Heart left ventricle (tissue), 16 donors: ENCODE measurements at places on chromosomes 3 and 15.

GRCh38 chr15:62125773-62126172, 39.3 kb downstream of the C2CD4B start:
- DNase-seq, result no peak

GRCh38 chr3:9729419-9729818, 2.1 kb upstream of the BRPF1 start:
- DNase-seq, result no peak

DNA sequence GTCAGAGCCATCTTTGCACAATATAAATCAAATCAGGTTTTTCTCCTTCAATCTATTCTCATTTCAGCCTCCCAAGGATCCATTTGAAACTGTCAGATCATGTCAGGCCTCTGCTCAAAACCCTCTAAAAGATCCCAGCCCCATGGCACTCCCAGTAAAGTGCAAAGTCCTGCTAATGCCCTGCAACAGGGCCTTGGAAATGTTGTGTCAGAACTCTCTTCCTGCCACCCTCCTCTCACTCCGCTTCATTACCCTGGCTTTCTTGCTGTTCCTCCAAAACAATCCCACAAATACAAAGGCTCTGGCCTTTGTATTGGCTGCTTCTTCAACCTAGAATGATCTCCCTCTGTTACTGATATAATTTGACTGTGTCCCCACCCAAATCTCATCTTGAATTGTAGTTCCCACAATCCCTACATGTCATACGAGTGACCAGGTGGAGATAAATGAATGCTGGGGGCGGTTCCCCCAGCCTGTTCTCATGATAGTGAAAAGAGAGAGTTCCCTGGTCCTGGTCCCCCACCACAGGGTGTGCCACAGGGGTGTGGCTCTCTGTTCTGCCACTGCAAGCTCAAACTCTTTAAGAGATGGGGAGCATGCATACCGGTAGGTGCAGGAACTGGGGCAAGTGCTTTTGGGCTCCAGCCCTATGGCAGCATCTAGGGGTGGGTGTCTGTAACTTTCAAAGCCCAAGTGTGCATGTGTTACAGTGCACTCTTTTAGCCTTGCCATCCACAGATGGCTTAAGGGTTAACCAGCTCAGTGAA, 22.9 kb upstream of the TRA2B start:
- no peak for DNase-seq

- DNase-seq, result no peak
Measured at GRCh38 chr3:143172062-143172794, 52.7 kb downstream of the CHST2 start.

- no peak for DNase-seq
Measured at GRCh38 chr3:18900994-18901393, 247.3 kb upstream of the KCNH8 start.

DNA sequence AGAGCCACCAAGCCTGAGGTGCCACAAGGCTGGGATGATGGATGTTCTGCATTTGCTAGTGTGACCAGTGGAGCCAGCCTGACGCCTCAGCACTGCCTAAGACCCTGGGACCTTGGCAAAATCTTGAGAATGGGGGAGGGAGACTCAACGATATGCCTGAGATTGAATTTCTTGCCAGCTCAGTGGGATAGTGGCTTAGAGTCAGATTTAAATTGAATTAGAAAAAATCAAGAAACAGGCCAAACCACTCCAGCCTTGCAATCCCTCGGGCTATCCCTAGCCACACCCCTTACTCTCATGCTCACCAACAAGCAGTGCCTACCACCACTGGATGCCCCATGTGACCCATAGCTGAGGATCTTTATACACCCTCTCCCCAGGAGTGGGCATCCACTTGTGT, 18.7 kb upstream of the PDE8A start:
- no peak for DNase-seq

DNA sequence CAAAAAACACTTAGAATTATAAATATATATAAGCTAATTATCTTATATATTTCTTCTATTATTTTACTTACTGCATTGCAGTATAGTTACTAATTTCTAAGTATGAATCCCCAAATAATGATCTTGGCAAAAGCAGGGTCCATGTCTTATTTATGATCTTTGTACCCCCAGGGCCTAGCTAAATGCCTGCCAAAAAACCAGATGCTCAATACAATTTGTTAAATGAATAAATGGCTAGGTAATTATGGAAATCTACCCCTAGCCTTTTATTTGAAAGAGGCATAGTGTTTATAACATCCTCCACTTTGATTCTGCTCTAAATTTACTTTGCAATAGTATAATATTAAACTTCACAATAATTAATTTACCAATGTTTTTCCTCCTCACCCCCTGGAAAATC, 69.5 kb downstream of the CSNK1G1 start:
- DNase-seq, result no peak

- DNase-seq, result peak; percentile 59
Measured at GRCh38 chr15:31060429-31061140, 40.9 kb downstream of the TRPM1 start.

DNA sequence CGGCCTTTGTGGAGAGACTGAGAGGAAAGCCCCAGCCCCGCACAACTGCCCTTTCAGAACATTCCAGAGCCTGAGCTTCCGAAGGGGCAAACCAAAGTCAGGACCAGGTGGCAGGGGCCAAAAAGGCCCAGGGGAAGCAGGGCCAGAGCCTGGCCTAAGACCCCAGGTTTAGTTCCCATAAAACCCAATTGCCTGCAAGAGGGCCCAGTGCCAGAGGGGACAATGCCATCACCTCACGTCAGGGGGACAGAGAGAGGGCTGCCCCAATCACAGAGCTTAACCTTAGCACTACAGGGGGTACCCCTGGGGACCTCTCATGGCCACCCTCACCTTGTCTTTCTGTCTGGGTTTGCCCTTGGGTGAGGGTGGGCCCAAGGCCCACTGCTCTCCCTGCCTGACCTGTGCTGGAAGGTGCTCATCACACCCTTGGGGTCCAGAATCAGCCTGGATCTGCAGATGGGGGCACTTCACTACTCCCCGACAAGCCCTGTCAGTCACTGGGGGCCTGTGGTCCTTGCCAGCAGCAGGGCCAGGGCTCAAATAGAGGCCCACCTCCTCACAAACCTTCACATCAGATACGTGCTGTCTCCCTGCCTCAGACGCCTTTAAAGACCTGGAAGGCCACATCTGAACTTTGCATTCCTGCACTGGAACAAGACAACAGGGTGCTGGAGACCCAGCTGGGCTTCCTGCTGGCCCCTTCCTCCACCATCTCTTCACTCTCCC, 3.8 kb downstream of the CALML4 start:
- no peak for DNase-seq

DNA sequence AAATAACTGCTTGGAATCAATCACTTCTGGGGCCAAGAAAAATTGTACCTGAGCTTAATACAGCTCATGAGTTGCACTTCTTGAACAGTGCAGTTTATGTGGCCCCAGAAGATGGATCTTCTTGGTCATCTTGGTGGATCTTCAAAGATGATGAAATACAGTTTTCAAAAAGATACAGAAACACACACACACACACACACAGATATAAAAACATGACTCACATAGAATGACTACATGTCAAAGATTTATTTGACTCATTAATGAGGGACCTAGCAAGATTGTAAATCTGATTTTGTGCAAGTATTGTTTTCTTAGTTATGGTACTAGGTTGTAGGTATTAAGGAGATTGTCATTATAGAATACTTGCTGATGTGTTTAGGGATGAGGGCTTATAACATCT, 32.6 kb downstream of the PDCD6IP start:
- DNase-seq, result no peak

- DNase-seq, result no peak
Measured at GRCh38 chr3:115423170-115423569, 200.1 kb upstream of the GAP43 start.

- DNase-seq, result no peak
Measured at GRCh38 chr3:42123012-42123581, 31.9 kb downstream of the TRAK1 start.

GRCh38 chr3:112974894-112975293, at the start of gene CD200R1:
Gene CD200R1, minus strand, starts transcription at chr3:112975103. Its CDS starts 246 bp downstream, at chr3:112974857.
- DNase-seq, result no peak

DNA sequence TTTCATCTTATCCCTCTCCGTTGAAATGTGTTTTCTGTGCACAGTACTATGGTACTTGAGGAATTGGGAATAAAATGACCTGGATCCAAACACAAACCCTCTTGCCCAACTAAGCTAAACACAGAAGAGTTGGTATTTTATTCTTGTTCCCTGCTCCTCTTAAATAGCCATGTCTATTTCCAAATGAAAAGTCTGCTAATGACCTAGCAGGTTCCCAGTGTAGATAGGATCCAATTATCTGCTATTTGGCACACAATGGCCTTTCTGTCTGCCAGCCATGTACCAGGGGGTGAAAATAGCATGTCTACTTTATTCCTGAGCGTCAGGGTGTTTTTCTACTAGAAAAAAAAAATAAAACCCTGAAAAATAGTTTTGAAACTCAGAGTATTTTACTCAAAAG, 657.0 kb upstream of the NAALADL2 start:
- no peak for DNase-seq

- DNase-seq, result no peak
Measured at GRCh38 chr3:175002732-175003143, 143.6 kb downstream of the NAALADL2 start.

- DNase-seq, result no peak
Measured at GRCh38 chr3:175731543-175731942, 872.4 kb downstream of the NAALADL2 start.

GRCh38 chr15:33296050-33296449, 14.7 kb upstream of the RYR3 start:
- DNase-seq, result no peak

- no peak for DNase-seq
Measured at GRCh38 chr3:125119752-125120378, 64.1 kb upstream of the HEG1 start.

GRCh38 chr15:88365124-88365523, 102.1 kb downstream of the MRPL46 start:
- no peak for DNase-seq

DNA sequence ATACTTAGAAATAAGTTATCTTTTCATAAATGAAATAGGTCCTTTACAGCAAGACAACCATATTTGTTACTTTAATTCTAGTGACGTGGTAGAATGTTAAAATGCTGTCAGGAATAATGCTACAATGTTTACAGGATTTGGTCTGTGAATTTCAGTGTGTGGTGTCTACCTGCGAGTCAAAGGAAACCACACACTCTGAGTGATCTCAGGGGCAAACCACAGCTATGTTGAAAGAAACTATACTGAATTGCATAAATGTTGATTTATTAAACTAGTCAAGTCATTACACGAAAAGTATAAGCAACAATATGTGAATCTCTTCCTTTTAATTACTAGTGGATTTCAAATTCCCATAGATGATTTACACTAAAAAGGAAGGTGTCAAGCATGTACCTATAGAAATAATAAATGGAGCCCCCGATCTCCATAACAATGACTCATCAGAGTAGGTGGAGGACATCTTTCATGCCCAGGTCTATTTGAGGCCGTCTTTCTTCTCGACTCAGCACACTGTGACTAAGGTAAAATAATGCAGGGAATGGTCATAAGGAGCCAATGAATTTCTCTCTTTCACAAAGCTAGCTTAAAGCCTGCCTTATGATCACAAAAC, 463.0 kb downstream of the ERC2 start:
- DNase-seq, result no peak
